Hypothalamus (tissue), 51 donors: ENCODE measurements at places on chromosomes 12 and 14.

- no peak for DNase-seq
Observed at GRCh38 chr14:95290871-95291431, 28.8 kb downstream of the CLMN start.

DNA sequence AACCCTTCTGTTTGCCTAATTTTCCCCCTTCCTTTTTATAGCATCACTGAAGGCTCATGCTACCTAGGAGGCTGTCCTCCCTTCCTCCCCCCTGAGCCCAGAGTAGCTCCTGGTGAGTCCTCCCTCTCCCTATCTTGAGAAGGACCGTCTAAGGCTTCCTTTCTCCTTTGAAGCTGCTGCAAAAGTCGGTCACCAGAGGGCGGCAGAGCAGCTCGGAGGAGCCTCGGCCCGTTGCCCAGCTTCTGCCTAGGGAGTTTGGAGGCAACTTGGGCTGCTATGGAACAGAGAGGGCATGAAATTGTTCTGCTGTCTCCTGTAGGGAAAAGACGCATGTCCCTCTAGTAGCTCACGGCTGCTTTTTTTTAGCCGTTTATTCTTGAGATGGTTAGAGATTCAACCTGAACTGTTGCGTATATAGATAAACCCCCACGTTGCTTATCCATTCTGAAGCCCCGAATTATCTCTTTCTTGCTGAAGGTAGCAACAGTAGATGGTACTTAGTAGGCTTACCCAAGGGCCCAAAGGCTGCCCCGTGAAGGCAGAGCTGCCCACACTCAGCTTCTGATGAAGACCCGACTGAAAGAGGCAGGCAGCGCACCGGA, 5.7 kb downstream of the WNT5B start:
- no peak for DNase-seq

GRCh38 chr12:120711411-120711810, 1.2 kb downstream of the UNC119B start:
- no peak for DNase-seq

GRCh38 chr12:9730011-9730410, 2.9 kb downstream of the CLECL1 start:
- DNase-seq, result no peak

DNA sequence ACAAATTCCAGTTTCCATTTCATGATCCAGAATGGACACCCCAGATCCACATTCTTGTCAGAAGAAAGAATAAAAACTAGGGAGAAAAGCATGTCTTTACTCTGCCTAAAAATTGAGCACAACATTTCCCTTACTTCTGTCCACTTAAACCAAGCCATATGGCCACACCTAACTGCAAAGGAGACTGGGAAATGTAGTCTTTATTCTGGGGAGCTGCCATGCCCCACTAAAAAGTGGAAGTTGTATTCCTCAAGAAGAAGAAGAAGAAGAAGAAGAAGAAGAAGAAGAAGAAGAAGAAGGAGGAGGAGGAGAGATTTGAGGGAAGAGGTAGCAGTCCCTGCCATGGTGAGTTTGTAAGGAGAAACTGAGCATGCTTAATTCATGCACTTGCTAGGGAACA, 84.5 kb downstream of the GPR65 start:
- DNase-seq, result no peak

DNA sequence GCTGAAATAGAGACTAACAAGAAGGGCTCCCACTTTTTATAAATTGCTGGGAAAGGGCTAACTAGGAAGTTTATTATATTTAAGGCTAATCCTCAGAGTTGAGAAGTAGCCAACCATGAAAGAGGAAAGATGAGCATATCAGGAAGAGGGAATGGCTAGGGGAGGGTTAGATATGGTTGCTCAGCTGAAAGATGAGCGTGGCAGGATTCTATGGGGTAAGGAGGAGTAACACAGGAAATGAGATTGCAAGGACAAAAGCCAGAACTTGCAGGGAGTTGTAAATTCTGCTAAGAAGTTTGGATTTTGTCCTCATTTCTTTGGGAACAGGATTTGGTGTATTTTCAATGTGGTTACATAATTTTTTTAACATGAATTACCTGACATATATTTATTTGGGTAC, 127.4 kb upstream of the ATP2B1 start:
- DNase-seq, result no peak

DNA sequence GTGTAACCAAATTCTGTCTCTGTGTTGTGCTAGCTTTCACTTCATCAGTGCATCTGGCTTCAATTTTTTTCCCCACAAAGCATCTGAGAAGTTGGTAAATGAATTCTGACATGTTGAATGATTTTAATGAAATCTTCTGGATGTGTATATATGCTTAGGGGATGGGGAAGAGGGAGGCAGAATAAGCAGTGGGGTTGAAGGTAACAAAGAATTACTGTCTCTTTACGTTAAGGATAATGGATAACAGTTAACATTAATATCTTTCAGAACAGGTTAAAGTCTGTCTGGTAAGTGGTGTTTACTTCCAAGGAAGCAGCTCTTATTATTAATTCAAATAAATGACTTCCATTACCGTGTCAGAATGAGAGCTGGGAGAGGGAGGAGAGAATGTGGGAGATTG, 261.7 kb downstream of the ERC1 start:
- no peak for DNase-seq

DNA sequence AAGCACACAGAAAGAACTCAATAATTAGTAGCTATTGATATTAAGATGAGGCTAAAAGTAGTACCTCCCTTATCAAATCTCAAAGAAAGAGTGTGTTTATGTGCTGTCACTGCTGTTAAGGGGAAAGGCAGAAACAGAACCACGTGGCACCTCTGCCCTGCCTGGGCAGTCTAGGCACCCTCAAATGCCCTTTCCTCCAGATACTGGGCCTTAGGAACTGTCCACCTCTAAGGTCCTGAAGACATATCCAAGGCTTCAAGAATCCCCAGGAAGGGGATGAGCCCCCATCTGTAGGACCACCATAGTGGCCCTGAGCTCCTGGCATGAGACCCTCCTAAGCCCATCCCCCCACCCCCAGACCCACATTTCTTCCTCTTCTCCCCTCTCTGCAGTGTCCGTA, 29.1 kb downstream of the NGB start:
- no peak for DNase-seq

DNA sequence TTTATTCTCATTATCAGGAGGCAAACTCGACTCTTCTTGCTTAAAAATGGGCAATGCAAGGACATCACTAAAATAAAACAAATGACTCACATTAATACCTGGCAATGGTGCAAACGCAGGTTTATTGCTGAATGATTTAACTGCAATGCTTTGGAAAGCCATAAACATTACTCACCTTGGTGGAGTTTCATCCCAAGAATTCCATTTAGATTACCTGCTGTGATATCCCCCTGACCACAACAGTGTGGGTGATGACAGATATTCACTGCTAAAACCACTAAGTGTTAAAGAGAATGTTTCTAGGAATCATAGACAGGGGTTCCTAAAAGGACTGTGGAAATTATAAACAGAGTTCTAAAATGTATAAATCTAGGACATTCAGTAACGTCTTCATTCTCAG, 35.3 kb upstream of the CSRNP2 start:
- no peak for DNase-seq

DNA sequence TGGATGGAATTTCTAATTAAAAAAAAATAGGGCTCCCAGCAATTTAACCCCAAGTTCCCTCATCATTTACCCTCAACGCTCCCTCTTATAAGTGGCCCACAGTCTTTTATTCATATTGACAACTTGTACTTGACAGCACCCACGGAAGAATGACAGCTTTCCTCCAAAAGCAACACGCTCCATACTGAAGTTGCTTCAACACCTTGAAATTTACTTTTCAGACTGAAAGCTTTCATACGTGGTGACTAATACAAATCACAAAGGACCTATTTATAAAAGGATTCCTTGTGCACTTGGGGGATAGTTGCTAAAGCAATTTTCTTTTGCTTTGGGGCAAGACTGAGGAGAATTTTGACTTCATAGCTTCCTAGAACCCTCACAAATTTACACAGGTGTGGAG, 1629.4 kb upstream of the SEL1L start:
- DNase-seq, result no peak

DNA sequence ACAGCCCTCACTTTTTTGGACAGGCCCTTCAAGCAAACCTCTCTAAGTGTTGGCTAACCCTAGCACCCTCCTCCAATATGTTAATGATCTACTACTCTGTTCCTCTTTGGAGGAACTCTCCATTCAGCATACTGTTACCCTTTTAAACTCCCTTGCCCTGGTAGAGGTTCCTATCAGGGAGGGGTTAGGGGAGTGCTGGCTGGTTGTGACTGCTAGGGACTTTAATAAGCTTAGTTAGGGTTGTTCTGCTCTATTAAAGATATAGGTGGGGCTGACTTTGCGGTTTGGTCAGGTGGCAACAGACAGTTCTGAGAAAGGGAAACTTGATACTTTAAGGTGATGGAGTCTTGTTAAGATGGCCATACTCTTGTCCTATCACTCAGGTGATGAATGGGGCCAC, 301.5 kb upstream of the FBXO33 start:
- DNase-seq, result no peak

DNA sequence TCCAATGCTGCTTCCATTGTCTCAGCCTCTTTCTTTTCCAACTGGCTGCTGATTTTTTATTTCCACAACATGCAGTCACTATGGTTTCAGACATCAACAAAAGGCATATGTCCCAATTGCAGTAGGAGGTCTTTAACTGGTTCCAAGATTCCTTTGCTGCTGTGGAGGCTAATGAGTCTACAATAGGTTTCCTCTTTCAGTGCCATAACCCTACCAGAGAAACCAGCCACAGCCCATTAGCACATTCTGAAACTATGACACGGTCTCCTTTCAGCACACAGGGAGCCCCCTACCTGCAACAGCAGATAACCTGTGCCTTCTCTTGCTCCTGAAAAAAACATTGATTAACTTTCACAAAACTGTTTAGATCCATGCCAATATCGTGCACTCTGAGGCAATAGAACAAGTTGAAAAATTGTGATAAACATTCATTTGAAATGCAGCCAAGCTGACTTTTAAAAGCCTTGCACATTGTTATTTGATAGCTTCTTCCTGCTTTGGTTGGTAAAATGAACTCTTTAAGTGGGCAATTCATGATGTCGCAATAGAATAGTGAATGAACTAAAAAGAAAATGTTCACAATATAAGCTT, 32.4 kb downstream of the PLEKHG7 start:
- DNase-seq, result no peak

GRCh38 chr14:104420990-104421389, 158.6 kb upstream of the C14orf180 start:
- no peak for DNase-seq

- no peak for DNase-seq
Observed at GRCh38 chr14:77616133-77616453, 344 bp downstream of the SPTLC2 start.

DNA sequence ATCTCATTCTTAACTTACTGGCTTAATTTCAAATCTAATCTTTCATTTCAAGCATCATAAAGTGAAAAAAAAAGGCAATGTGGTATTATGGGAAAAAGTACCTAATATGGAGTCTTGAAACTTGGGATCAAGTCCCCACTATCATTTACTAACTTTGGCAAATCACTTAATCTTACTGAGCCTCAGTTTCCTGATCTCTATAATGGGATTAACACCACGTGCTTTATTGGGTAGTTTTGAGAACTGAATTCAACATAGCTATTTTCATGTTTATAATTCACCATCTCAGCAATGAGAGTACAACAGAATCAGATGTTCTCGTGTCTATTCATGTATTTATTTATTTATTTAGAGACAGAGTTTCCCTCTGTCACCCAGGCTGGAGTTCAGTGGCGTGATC, 78.3 kb downstream of the NTN4 start:
- no peak for DNase-seq

DNA sequence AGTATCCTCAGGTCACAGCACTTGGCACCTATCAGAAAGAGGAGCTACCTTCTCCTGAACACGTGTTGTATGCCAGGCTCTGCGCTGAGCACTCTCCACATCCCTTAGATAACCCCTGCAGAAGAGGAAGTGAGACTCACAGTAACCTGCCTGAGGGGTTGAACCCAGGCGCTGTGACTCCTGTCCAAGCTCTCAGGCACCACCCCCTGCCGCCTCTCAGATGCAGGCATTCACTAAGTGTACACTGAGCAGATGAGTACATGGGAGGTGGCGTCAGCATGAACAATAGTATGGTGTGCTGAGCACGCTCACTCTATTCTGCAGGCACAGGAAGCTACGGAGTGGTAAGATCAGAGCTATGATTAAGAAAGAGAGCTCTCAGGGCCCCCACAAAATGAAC, 21.0 kb upstream of the RIC8B start:
- no peak for DNase-seq
